ENCODE measurements at places on chromosomes 1 and 21.
A peak's percentile ranks its signal among the peaks of the same experiment; 100 is the strongest.

DNA sequence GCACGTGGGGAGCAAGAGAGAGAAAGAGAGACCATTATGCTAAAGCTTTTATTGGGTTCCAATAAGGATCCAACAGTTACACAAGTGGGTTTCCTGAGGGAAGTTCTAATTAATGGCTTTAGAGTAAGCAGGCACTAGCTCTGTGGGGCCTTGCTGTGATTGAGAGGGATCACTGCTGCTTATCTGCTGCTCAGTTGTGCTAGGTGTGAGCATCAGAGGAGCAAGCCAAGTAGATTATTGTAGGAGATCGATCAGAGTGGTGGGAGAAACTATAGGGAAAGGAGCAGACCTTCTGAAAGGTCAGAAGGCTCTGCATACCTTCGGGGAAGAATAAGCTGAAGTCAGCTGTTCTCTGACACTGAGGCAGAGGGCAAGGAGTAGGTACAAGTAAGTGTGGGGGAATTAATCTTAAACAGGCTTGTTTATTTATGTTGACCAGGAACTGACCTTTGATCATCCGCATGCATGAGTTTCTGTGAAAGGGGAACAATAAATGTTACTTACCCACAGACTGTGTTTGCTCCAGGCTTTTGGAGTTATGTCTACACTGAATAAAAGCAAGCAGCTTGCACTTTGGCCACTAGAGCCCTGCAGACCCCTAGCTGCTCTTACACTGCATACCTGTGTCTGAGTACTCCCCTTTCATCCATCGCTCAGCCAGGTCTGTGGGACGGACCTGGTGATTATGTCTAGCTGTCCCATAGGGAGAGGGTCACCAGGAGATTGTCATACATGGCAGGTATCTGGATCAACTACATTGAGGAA is 89.7 kb downstream of the TNNI3K start:
- DNase-seq = no peak

GRCh38 chr1:33310702-33311101 is 10.2 kb downstream of the A3GALT2 start:
- DNase-seq = no peak

GRCh38 chr1:239763850-239764249 is 327.8 kb upstream of the FMN2 start:
- no peak for DNase-seq

DNA sequence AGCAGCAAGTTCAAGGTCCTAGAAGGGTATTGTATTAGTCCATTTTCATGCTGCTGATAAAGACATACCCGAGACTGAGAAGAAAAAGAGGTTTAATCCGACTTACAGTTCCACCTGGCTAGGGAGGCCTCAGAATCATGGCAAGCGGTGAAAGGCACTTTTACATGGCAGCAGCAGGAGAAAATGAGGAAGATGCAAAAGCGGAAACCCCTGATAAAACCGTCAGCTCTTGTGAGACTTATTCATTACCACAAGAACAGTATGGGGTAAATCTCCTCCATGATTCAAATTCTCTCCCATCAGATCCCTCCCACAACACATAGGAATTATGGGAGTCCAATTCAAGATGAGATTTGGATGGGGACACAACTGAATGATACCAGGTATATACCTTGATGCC is 409.5 kb downstream of the NTNG1 start:
- no peak for DNase-seq

DNA sequence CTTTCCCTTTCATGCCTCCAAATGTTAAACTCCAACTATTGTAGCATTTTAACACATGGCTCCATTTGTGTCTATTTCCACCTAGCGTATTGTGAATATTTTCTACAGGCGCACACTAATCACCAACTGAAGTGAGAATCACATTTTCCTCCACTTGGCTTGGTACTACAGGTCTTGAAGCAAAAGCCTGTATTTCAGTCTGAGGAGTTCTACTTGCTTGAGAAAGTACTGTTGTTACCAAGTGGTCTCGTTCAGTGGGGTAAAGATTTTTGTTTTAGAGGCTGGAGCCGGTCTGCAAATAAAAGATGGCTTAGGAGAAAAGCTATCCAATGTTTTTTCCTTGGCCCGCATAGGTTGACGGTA is 550 bp upstream of the PTBP2 start:
- DNase-seq = no peak

- no peak for DNase-seq
Observed at GRCh38 chr1:148333875-148334338, 149.2 kb downstream of the PPIAL4G start.

DNA sequence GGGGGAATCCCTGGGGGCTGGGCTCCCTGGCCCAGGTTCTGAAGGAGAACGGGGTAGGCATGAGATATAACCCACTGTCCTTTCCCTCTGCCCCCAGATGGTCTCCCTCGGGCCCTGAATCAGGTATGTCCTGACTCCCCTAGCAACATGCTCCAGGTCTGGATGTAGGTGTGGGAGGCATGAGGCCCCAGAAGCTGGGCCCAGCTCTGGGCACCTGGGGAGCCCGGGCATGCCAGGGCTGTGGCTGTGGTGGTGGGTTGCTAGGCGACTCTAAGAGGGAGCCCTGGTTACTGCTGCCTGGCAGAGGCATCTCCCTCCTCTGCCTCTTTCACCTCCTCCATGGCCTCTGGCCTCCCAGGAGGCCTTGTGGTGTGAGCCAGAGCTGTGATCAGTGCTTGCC is 16.2 kb downstream of the FOXO6 start:
- DNase-seq = no peak

- DNase-seq = no peak
Observed at GRCh38 chr1:178273707-178274410, 180.0 kb downstream of the RASAL2 start.

- no peak for DNase-seq
Observed at GRCh38 chr1:66298464-66298863, 235.5 kb upstream of the SGIP1 start.

- DNase-seq = no peak
Observed at GRCh38 chr1:150807249-150808023, 624 bp downstream of the CTSK start.

GRCh38 chr1:45375104-45376090 is 35.2 kb upstream of the MUTYH start:
- no peak for DNase-seq

DNA sequence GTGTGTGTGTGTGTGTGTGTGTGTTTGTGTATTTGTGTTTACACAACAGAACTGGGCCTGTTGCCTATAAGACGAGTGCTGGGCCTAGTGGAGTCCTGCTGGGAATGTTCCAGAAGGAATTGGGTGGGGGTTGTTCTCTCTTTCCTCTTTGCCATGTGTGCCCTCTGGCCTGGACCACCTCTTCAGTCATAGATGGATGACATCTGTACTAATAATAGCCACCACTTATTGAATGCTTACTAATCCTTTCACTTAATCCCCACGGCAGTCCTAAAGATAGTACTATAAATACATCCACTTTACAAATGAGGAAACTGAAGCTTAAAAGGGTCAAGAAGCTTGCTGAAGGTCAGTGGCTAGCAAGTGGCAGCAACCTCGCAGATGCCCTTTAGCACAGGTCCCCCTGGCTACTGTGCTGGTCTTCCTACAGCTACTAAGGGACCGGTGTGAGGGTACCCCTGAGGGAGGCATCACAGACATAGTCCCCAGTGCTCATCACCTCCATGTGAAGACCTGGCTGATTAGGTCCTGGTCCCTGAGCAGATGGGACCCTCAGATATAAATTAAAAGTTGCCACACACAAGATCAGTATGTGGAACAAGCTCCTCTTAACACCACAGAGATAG is 55.2 kb upstream of the KIF1B start:
- DNase-seq = no peak

DNA sequence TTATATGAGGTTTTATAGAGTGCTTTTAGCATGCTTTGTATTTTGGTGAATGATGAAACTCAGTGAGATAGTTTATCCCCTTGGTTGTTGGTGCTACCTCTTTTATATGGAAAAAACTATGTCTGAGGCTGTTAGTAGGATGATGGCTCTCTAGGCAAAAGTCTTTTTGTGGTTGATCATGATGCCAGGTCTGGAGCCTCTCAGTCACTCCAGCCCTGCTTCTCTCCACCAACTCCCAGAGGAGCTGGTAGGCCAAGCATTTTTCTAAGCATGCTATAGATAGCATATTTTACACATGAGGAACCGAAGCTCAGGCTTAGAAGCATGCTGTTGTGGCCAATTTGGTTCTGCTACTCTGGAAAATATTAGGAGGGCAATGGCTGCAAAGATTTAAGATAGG is 82.2 kb downstream of the FMN2 start:
- no peak for DNase-seq

DNA sequence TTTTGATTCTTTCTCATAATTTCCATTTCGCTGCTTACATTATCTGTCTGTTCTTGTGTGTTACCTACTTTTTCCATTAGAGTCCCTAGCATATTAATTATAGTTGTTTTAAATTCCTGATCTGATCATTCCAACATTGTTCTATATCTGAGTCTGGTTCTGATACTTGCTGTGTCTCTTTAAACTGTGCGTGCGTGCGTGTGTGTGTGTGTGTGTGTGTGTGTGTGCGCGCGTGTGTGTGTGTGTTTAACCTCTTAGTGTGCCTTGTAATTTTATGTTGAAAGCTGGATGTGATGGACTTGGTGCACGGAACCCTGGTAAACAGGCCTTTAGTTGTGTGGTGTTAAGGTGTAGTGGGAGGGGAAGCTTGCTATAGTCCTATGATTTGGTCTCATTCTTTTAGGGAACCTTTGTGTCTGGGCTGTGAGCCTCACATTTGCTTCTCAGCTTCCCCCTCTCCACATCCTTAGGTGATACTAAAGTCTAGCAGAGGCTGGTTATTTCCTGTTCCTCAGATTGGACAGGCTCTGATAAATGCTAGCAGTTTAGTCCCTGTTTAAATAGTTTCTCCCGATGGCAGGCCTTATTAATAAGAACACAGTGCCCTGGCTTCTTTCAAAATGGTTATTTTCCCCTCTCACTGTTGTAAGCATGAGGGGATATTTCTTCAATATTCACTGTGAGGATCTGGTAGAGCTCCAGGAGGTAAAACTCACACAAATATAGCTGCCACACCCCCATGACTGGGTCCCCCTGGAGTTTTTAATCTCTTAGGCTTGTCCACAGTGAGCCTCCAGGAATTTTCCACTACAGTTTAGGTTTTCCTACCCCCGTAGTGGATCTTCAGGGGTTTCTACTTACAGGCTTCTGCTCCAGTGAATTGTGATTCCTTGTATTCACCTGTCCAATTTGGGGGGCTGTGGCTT is 118.3 kb downstream of the GALNT2 start:
- DNase-seq = no peak

- no peak for DNase-seq
Observed at GRCh38 chr21:42466700-42467099, 29.3 kb downstream of the RSPH1 start.

GRCh38 chr1:44296806-44297205 is 58.3 kb downstream of the ERI3 start:
- no peak for DNase-seq

DNA sequence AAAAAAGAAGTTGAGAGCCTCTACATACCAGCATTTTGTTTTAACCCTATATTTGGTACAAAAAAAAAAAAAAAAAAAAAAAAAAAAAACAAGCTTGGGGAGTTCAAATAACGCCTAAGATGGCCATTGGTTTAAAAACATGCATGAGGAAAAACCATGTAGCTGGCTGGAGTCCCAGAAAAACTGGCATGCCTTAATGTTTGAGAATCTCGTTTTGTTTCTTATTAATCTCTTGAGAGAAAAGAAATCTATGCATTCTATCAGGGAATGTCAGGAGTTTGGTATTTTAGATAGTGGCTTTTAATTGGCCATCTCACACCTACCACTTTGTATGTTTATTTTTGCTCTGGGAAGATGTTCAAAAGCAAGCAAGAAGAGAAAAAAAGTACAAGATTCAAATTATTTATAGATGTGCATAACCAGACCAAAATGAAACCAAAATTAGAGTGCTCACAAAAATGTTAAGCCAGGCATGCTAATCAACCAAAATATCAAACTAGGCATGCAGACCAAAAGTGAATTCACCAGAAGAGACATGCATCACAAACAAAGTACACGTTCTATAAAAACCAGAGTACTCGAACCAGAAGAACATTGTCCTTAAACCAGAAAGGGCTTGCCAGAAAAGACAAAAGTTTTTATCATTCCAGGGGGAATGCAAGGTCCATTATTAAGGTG is 156.6 kb downstream of the AK5 start:
- DNase-seq = peak; percentile 6

DNA sequence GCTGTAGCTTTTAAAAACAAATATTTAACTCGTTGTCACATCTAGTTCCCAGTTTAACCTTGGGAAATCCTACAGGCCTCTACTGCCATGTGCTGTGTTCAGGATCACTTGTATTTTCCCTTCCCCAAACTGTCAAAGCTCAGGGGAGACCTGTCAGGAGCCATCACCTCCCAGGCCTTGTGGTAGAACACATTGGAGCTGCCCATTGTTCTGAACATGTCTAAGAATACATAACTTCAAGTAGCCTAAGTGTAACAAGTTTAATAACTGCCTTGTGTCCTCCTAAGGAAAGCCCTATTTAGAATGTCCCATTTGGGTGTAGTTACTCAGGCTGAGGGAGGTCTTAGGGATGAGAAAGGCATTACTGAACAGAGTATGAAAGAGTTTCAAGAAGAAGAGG is 28.6 kb upstream of the PIGC start:
- DNase-seq = no peak
